ENCODE measurements at places on chromosomes 12 and 14. TPM values are rescaled to one million over a fixed set of nuclear protein-coding genes. Genes with fewer than 3 reads are reported as not detected.

RNASE3 gene
- total RNA-seq = not detected

DNA sequence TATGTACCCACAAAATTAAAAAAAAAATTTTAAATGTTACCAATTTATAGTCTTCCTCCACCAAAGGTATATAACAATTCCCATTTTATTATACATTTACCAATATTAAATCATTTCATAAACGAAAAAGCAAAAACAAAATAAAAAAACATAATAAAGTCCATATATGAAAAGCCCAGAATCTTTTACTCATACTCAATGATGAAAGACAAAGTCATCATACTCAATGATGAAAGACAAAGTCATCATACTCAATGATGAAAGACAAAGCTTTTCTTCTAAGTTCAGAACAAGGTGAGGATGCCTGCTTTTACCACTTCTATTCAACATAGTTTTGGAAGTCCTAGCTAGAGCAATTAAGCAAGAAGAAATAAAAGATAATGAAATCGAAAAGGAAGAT is 28.1 kb downstream of the TMEM116 start:
- H3K27ac ChIP-seq = no peak overlapping the region
- DNase-seq = no peak

TAS2R13 gene
- total RNA-seq = 0.91 TPM

DNA sequence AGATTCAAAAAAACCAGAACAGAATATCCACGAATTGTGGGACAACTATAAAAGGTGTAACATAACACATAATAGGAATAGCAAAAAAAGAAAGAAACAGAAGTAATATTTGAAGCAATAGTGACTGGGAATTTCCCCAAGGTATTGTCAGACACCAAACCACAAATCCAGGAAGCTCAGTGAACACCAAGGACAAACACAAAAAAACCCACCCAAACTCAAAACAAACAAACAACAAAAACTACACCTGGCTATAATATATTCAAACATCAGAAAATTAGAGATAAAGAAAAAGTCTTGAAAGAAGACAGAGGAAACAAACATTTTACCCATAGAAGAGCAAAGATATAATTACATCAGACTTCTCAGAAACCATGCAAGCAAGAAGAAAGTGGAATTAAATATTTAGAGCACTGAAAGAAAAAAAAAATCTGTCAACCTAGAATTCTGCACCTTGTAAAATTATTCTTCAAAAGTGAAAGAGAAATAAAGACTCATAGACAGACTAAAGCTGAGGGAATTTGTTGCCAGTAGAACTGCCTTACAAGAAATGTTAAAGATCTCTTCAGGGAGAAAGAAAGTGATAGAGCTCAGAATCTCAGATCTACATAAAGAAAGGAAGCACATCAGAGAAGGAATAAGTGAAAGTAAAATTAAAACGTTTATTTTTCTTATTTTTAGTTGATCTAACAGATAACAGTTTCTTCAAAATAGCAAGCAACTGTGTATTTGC is 12.1 kb upstream of the HMGA2 start:
- no peaks in the 10 kb centered on the region for H3K36me3 ChIP-seq
- no peaks in the 10 kb centered on the region for H3K4me1 ChIP-seq
- no peak for DNase-seq
- no peaks in the 10 kb centered on the region for H3K27me3 ChIP-seq
- no peak overlapping the region for H3K27ac ChIP-seq

- no peaks in the 10 kb centered on the region for H3K27me3 ChIP-seq
- no peak for DNase-seq
- peaks cover 6% of the 10 kb centered on the region for H3K4me1 ChIP-seq
- no peak overlapping the region for H3K27ac ChIP-seq
- H3K4me3 ChIP-seq = no peak overlapping the region
Observed at GRCh38 chr14:74648601-74649000, 36.6 kb upstream of the LTBP2 start.

FICD gene
- total RNA-seq = 11.5 TPM

Data from pancreas (tissue), 10 donors.